KG1 (cell line): ENCODE measurements at places on chromosomes 7 and 10.

DNA sequence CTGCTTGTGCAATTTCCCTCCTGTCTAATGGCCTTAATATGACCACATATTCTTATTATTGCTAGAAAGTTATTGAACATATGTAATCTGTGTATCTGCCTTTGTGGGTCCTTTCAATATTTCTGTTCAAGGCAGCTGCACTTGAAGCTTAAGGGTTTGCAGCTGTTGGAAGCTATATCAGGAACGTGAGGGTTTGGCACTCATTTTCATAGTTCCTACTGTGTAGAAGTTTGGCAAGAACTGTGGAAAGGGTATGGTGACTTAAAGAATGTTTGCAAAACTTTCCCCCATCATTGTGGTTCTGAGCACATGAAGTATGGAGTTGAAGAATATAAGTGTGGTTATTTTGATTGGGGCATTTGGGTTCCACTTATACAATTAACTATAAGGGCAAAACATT is 144.7 kb upstream of the SEMA3A start:
- no peak for DNase-seq

DNA sequence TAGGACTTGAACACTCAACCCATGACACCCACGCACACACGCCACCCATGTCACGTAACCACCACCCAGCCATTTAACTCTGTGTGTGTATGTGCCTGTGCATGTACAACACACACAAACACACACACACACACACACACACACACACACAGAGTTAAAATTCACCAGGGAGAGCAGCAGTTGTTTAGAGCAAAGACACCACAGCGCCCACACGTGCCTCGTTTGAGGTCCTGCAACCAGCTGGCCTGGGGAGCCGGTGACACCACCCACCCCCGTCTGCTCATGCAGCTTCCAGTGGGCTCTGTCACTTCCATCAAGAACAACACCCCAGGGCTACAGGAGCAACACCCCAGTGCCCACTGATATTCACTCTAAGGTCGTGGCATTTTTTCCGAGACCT is 97.4 kb downstream of the ELFN1 start:
- DNase-seq: no peak

GRCh38 chr10:69665474-69666320 is 35.6 kb downstream of the FAM241B start:
- no peak for DNase-seq

DNA sequence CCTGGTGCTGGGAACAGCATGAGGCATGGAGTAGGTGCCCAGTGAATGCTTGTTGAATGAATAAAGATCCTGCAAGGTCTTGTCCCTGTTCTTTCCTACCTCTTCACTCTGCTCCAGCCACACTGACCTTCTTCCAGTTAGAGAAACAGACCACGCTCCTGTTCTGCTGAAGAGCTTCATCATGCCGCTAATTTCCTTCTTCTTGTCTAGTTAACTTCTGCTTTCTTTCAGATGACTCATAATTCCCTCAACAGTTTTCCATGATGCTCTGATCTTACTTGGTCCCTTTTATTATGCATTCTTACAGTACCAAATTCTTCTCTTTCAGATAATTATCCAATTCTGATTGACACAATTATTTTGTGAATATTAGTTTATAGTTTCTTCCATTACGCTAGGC is 59.5 kb upstream of the C1QL3 start:
- DNase-seq: no peak

DNA sequence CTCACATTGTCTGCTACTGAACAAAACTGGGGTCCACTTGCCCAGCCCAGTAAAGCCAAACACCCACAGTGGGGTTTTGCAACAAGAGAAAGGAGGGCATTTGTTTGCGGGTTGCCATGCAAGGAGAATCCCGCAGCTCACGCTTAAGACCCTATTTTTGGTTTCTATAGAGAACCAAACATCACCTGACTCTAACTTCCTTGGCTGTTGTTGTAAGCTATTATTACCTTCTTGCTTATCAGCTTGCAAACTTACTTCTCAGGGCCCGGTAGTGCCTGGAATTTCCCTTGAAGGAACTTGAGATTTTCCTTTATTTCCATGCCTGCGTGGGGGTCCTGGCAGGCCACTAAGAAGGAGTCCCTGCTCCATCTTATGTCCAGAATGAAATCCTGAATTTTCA is 20.7 kb downstream of the IFIT3 start:
- no peak for DNase-seq

DNA sequence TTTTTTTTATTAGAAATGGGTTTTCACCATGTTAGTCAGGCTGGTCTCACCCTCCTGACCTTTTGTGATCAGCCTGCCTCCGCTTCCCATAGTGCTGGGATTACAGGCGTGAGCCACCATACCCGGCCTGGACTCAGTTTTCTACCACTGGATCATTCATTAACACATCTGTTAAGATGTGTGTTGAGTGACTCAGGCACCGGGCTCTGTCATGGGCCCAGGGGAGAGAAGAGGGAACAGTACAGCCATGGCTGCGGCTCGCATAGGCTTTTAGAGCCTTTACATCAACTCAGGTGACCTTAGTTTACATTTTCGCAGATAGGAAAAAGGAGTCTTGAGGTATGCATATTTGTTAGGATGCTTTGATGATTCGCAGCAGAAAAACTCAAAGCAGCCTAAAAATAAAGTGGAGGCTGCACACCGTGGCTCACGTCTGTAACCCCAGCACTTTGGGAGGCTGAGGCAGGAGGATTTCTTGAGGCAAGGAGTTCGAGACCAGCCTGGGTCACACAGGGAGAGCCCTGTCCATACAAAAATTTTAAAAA is 3.1 kb upstream of the ARPC1B start:
- no peak for DNase-seq
